Nephron progenitor cell (in vitro differentiated cells): ENCODE measurements at places on chromosomes 11 and 22.

GRCh38 chr11:37748641-37749040, 1150.6 kb upstream of the RAG2 start:
- no peak for DNase-seq

DNA sequence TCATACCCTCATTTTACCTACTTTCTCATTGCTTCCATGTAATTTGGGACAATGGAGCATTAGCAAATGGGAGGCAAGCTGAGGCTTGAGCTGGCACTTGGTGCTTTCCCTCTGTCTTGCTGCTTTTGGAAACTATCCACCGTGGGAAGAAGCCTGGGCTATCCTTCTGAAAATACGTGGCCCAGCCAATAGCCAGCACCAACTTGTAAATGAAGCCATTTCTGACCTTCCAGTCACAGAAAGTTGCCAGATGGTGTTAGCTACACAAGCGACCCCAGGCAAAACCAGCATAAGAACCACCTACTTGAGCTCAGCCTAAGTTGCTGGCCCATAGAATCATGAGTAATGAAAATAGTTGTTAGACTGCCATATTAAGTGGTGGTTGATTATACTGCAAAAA, 18.5 kb upstream of the SPON1 start:
- no peak for DNase-seq

- no peak for DNase-seq
These were observed 78.2 kb downstream of the C11orf58 start for GRCh38 chr11:16816358-16817270.

DNA sequence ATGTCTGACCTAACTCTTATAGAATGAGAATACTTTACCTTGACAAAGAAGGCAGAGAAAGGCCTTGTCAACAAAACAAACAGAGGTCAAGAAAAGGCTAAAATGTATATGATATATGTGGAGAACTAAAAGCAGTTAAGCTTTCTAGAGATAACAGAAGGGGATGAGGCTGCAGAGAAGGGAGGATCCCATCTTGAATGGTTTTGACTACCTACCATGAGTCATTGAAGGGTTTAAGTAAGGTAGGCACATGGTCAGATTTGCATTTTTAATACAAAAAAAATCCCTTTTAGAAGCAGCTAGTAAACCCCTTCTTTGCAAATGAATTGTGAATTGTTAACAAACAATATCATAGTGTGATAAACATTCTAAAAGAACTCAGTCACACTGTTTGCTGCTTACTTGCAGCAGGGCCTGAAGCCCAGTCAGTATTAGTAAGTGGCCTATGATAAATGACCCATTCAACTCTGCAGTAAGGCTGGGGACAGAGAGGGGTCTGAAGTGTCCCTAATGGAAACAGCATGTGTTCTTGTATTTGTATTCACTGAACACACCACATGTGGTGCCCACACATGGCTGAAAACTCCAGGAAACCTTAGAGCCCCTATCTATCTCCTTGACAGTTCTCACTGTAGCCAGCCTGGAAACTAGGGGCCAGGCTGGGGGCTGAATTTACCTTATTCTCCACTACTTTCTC, 328.8 kb upstream of the PITPNB start:
- DNase-seq: peak; percentile 36

DNA sequence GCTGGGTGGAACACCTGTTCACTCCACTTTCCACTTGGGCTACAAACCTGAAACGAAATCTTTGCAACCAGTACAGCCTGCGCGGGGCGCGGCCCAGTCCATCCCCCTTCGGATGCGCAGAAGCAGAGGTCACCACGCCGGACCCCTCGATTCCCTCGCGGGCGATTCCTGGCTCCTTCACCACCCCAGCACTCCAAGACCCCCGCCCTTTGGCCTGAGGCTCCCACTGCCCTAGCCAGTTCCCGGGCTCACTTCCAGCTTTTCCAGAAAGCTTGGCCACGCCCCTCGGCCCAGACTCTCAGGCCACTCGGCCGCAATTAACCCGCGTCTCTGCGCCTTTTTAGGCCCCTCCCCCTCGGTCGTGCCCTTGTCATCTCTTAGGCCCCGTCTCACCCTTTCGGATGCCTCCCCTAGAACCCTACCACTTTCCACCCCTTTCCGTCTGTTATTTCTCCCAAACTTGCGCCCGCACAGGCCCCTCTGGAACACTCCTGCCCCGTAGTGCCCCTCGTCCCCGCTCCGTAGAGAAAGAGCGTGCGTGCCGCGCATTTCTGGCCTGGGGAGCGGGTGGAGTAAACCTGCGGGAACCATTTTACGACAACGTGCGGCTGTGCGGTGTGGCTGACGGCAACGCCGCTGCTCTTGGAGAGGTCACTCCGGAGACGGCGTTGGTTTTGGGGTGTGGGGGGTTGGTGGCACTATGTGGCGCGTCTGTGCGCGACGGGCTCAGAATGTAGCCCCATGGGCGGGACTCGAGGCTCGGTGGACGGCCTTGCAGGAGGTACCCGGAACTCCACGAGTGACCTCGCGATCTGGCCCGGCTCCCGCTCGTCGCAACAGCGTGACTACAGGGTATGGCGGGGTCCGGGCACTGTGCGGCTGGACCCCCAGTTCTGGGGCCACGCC, at the start of gene DLAT:
Gene DLAT, plus strand, starts transcription at position 636 of the 906 bp plus-strand sequence. Its CDS starts 65 bp downstream, at position 701.
- DNase-seq: peak; percentile 96

DNA sequence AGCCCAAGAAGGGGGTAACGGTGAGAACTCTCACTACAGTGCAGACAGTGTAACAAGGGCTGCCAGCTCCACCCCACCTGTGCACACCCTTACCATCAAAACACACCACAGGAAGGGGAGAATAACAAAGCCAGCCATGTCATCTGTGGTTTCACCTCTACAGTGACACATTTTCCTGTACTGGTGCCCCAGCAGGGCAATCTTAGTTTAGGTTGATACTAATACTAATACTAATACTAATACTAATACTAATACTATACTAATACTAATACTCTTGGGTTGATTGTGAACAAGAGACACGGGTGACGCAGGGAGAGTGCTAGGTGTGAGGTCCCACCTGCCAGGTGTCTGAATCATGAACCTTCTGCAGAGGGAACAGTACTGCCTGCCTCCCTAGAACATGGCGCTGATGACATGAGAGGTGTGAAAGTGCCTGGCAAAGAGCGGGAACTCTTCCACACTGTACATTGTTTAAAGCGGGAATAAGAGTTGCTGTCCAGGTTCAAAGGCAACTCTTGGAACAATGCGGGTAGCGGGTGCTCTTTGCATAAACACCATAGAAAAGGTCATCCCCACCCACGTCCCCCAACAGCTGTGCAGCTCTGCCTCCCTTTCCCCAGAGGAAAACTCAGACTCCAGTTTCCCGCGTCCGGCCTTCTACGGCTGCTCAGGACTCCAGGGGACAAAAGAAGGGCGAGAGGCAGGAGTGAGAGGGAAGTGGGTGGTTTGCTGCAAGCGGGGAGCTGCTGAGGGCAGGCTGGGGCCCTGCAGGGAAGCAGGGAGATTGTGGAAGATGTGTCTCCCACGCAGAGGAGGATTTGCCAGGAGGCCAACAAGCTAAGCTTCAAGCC, 25.0 kb upstream of the TMPRSS4 start:
- DNase-seq: no peak

- no peak for DNase-seq
These were observed 52.3 kb downstream of the RAB38 start for GRCh38 chr11:88122956-88123355.

- DNase-seq: peak; percentile 36
These were observed 3.1 kb downstream of the AKIP1 start for GRCh38 chr11:8913961-8914660.

DNA sequence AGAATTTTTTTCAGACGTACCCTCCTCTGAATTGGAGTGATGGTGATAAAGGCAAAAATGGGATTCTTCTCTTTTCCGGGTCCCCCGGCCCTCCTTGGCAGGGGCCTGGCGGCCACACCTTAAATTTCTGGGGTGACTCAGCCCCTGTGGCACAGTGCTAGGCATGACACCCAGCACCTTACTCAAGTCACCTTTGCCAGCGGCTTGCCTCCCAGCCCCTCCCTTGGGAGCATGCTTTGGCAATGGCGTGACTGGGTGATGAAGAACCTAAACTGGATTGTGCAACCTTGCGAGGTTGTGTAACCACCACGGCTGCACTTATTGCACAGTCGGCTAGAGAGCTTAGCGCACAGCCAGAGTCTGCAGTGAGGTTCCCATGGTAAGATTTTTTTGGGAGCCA, 16.2 kb upstream of the LDLRAD3 start:
- DNase-seq: no peak

GRCh38 chr22:16917144-16918003, 90.6 kb downstream of the GAB4 start:
- peak; percentile 47 for DNase-seq

GRCh38 chr22:29821291-29822016, 16.6 kb downstream of the ASCC2 start:
- no peak for DNase-seq

GRCh38 chr22:23164091-23164490, 16.2 kb upstream of the BCR start:
- DNase-seq: no peak

- DNase-seq: peak; percentile 26
These were observed 553 bp upstream of the USP47 start for GRCh38 chr11:11841116-11841722.

- DNase-seq: no peak
These were observed 28.1 kb upstream of the ACAT1 start for GRCh38 chr11:108093128-108093904.

- no peak for DNase-seq
These were observed 22.1 kb downstream of the ATP6V1E1 start for GRCh38 chr22:17606496-17606895.

- no peak for DNase-seq
These were observed 275.0 kb downstream of the FAM76B start for GRCh38 chr11:95514416-95515110.

DNA sequence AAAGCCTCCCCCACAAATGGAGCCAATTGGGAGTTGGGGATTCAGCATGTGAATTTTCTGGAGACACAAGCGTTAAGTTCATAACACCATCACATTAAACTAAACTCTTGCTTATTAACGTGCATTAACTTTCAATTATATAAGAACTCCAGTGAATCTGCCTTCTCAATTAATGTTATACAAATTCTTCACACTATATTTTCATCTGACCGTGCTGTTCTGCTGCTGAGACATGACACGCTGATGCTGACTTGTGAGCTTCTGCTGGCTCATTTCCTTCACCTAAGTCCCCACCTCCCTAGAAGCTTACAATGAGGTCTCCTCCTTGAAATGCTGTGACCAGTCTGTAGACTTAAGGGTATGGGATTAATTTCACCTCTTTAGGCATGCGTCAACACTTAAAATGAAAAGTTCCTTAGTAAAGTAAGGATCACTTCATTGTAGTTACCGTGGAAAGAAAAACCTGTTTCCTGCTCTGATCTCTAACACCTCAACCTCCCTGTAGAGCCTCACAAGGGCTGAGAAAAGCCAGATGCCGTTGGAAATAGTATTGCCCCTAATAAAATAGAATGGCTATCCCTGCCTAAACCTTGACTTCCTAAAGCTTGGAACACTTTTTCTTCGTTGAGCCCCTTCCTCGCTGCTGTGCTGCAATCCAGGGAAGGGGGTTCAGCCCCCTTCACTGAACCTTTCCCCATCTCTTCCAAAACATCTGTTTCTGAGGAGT, 2.2 kb downstream of the HBG2 start:
- DNase-seq: no peak

DNA sequence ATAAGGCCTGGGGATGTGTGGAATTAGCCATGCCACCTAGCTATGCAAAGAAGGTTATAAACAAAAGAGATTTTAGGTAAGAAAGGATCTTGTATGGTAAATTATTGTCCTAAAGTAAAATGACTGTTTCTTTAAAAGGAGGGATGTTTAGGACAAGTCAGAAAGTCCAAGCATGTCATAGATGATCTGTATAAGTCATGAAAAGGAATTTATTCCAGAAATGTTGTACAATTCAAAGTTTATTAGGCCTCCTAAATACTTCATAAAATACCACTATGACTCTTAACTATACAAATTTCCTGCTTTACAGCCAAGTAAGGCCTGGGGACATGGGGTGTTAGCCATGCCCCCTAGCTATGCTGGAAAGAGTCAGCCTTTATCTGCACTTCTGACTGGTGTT, 22.7 kb downstream of the OR5A2 start:
- no peak for DNase-seq

DNA sequence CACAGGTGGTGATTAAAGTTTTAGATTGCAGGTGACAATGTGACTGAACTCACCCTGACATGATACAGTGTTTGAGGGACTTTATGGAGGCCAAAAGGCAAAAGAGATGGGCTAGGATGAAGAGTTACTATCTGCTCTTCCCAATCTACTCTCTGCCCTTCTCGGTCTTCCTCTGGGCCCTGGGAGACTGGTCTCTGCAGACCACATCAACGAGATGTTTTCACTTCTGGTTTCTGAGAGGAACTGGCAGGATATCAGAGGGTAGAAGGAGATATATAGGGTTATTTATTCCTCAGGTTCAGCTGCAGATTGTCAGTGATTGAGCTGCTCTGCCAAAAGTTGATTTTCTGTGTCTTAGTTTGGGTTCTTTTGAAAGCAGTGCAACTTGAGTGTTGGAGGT, 32.4 kb upstream of the CD44 start:
- DNase-seq: no peak

DNA sequence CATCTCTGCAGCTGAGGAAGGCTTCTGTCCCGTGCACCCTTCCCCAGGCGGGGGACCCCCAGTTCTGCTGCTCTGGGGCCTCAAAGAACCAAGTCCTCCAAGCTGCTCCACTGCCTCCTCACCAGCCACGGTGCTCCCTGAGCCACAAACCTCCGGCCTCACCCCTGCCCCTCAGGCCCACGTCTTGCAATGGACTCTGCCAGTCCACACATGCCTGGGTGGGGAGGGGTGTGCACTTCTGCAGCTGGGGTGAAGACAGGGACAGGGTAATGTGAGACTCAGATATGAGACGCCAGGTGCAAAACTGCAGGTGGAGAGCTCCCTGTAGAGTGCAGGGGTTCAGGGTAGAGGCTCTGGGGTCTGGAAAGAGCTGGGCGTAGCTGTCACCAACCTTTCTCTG, 3.2 kb upstream of the PTDSS2 start:
- DNase-seq: no peak

- DNase-seq: no peak
These were observed 19.7 kb downstream of the ISX start for GRCh38 chr22:35085621-35086020.

- no peak for DNase-seq
These were observed 123.1 kb upstream of the C11orf87 start for GRCh38 chr11:109298865-109299264.

DNA sequence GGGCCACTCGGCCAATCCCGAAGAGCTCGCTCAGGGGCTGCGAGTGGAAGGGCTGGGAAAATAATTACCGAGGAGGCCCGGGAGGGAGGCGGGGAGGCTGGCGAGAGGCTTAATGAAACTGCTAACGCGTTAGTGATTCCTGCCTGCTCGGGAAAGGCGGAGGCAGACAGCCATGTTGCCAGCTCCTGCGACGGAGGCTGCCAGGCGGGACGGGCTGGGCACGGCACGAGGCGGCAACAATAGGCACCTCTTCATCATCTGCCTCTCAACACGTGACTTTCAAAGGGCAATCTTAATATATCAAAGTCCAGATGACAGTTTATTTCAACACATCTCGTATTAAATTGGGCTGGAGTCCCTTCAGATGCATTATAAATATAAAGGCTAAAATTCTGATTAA, 68.0 kb upstream of the TCF20 start:
- DNase-seq: no peak

GRCh38 chr11:68780829-68781228, 29.5 kb upstream of the TESMIN start:
- peak; percentile 30 for DNase-seq

GRCh38 chr11:47725442-47726117, 10.4 kb upstream of the AGBL2 start:
- no peak for DNase-seq
